ENCODE measurements at places on chromosomes 7 and 10.

DNA sequence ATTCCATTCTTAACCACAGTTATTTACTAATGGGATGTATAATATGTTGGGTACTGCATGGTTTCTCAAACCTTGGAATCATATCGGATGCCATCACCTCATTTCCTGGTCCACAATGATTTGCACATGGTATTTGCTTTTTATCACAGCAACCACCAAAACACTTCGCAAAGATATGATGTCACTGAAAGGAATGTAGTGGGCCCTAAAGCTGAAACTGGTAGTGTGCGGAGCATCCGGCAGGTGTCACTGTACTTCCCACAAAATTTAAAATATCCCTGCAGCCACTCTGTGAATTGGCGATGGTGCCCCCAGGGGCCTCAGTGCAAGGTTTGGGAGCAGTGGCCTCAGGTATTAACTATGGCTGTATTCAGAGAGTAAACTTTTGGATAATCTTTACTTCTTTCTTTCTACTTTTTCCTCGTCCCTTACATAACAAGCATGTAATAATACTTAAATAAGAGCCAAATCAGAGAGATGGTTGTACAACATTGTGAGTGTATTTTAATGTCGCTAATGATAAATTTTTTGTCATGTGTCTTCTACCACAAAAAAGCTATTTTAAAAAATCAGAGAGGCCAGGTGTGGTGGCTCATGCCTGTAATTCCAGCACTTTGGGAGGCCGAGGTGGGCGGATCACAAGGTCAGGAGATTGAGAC is 66.2 kb downstream of the FAM241B start:
- DNase-seq, result no peak

- DNase-seq, result no peak
Measured at GRCh38 chr10:35025916-35026315, 64.2 kb downstream of the CUL2 start.

DNA sequence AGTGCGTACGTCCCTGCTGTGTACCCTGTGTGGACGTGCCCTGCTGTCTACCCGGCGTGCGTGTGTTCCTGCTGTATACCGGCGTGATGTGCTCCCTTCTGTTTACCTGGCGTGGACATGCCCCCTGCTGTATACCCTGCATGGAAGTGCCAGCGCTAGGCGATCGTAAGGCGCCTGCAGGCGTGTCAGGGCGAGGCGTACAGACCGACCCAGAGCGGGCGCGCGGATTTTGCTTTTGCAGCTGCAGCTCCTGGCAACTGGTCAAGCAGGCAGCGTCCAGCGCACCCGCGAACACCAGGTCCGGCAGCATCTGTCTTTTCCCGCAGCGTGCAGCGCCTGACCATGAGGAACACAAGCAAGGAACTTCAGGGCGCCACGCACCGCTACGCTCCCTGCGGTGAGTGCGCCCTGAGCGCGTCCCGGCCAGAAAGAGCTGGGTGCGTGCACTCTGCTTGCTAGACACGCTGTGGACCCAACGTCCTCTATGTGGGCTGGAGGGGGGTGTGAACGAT is 680 bp downstream of the C7orf57 start:
- DNase-seq, result no peak

DNA sequence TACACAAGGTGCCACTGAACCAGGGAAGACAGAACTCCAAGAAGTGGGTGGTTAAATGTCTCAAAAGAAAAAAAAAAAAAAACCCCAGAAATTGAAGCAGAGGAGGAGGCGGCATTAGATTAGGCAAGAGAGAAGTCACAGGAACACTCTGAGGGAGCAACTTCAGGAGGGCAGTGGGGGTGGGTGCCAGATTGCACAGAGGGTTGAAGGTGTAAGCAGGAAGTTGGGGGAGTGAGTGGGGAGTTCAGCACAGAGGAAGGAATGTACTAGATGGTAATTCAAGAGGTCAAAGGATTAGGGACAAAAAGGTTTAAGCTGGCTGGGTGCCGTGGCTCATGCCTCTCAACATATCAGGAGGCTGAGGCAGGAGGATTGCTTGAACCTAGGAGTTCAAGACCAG is 110.0 kb upstream of the PDLIM1 start:
- no peak for DNase-seq

- DNase-seq, result no peak
Measured at GRCh38 chr7:155591055-155591775, 44.9 kb upstream of the CNPY1 start.

DNA sequence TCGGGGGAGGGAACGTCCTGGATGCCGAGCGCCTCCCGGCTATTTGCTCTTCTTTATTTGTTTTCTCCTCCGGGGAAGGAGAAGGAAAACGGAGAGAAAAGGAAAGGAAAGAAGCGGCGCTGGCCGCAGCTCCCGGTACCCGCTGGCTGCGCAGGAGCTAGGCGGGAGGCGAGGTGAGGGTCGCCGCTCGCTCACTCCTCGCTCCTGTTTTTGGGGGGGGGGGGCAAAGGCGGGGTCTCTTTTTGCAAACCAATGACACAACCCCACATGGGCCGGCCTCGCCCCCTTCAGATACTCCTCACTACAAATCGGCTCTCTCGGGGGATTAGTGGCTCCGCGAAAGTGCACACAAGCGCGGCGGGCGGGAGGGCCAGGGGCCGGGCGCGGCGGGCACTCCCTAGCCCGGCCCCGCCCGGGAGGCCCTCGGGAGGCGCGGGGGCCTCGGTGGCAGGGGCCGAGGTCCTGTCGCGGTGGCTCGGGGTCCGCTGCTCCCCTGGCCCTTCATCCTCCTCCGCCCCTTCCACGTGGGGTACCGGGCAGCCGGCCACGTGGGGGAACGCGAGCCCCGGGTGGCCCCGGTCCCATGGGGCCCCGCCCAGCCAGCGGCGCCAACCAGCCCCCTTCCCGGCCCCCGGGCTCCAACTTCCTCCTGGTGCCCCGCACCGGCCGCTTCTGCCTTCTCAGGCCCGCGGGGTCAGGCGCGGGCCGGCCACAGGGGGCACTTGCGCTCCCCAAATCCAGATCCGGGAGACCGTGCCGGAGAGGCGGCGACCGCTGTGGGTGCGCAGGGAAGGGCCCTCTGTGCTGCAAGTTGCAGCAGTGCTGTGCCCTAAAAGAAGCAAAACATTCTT is 718 bp upstream of the CTBP2 start:
- DNase-seq, result peak; percentile 69

- no peak for DNase-seq
Measured at GRCh38 chr10:104040862-104041789, 44.6 kb downstream of the COL17A1 start.

DNA sequence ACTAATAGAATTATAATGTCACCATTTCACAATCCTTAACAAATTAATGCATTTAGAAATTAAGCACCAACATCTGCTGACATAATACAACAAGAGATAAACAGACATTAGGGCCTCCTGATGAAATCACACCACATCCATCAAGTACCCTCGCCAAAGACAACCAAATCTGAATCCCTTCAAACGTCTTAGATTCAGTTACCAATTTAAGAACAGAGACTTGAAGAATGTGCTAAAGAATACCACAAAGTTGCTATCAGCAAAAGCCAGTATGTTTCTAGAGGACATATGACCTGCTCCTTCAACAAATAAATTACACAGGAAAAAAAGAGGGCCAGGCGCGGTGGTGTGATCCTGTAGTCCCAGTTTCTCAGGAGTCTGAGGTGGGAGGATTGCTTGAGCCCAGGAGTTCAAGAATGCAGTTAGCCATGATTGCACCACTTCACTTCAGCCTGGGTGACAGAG is 144.5 kb downstream of the REEP3 start:
- DNase-seq, result no peak

DNA sequence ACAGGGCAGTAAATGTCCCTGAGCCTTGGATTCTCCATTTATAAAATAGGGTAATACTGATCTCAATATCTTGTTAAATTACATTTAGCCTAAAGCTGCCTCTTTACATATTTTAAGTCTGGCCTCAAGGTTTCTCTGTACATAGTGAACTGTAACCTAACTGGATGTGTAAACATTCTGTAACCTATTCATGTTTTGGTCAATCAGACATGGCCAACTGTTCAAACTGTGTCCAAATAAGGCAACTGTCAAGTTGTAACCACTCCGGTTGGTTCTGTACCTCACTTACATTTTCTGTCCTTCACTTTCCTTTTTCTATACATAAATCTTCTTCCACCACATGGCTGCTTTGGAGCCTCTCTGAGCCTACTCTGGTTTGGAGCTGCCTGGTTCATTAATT is 107.1 kb upstream of the ITGB1 start:
- DNase-seq, result no peak

- DNase-seq, result no peak
Measured at GRCh38 chr7:103989785-103990767, 618 bp upstream of the RELN start.

DNA sequence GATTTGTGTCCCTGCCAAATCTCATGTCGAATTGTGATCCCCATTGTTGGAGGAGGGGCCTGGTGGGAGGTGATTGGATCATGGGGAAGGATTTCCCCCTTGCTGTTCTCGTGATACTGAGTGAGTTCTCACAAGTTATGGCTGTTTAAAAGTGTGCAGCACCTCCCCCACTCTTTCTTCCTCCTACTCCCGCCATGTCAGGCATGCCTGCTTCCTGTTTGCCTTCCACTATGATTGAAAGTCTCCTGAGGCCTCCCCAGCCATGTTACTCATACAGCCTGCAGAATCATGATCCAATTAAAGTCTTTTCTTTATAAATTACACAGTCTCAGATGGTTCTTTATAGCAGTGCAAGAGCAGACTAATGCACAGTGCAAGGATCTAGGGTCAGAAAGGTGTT is 75.4 kb downstream of the CALD1 start:
- DNase-seq, result no peak

- DNase-seq, result no peak
Measured at GRCh38 chr10:128722947-128723346, 596.7 kb upstream of the MKI67 start.

GRCh38 chr10:5895804-5896203 is 5.8 kb downstream of the FBH1 start:
- DNase-seq, result no peak

DNA sequence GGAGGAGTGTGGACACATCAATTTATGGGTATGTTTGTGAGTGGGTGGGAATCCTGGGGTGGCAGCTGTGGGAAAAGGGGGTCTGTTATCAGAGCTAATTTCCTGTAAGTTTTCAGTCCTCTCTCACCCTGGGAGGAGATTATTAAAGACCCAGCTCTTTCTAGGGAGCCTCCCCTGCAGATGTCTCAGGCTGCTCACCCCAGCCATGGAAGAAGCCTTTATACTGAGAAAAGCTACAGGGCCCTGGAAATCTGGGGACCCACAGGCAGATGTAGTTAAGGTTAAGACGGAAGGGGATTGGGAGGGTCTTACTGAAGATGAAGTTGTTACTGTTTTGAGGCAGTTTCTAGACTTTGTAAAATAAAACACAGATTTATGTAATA is 4.6 kb downstream of the ZNF680 start:
- no peak for DNase-seq

DNA sequence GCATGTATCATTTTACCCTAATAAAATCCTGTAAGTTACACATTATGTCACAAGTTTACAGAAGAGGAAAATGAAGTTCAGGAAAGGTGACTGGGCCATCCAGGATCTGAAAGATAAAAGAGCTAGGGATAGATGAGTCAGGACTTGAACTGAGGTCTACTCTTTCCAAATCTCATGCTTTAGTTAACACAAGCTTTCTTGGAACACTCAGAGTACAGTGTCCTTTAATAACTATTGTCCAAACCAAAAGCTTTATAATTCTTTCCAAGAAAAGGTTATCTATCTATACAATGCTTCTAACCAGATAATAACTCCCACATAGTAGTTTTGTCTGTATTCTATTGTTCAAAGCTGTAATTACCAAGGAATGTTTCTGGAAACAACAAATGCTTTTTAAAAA is 164.6 kb downstream of the LRRN3 start:
- DNase-seq, result no peak

- no peak for DNase-seq
Measured at GRCh38 chr7:149723082-149723767, 50.2 kb downstream of the ZNF467 start.

DNA sequence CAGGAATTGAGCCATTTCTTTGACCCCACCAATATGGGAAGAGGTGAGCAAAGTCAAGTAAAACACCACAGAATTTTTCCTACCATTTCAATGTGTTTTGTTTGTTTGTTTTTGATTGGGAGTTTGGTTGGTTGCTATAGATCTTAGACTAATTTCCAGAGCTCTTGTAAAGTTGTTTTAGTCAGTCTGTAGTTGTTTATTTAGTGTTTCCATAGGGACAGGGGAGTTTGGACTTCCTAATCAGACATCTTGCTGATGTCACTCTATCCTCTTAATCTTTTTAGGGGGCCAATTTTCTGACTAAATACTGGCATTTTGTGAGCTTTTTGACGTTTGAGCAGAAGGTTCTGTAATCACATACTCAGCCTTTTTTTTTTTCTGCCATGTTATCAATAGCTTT is 266.9 kb downstream of the ABCA13 start:
- no peak for DNase-seq

GRCh38 chr10:107548301-107548700 is 383.8 kb upstream of the SORCS1 start:
- no peak for DNase-seq

DNA sequence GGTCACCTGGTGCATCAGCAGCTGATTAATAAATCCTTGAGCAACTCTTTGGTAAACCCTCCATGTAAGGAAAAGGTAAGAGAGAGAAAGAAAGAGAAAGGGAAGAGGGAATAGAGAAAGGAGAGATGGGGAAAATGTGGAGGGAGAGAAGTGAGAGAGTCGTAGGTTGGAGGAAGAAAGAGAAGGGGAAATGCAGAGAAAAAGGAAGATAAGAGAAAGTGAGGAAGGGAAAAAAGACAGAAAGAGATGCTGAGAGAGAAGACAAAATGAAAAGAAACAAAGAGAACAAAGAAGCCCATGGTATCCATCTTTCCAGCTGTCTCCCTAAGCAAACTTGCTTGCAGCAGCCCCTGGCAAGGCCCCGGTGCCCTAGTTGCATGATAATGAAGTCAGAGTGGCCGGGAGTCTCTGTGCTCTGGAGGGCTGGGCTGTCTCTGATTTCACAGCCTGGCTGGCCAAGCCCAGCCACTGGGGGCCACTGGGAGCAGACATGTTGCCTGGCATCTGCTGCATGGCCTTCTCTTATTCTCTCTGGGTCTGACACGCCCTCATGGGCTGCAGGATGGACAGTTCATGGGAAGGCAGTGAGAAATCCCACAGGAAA is 48.4 kb downstream of the PRR15 start:
- DNase-seq, result peak; percentile 9

- no peak for DNase-seq
Measured at GRCh38 chr7:102813191-102814024, 64.6 kb downstream of the FAM185A start.

DNA sequence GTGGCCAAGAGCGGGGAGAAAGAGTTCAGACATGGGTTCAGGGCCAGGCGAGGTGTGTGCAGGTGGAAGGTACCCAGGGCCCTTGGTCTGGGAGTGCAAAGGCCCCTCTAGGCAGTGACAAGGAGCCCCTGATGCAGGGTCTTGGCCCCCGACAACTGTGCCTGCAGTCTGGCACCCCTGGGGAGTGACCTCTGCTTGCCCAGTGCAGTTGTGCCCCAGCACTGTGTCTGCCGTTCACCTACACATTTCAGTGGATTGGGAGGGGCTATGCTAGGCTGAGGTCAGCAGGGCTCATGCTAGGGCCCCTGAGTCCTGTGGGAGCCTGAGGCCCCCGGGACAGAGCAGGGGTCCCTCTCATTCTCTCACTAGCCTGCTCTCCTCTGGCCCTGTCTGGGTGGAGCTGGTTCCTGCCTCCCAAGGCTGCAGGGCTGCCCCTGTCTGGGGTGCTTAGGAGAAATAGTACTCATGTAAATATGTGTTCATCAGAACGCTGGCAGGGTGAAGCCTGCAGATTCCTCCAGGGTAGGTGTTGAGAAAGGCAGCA is 550.4 kb downstream of the TCERG1L start:
- DNase-seq, result no peak

- no peak for DNase-seq
Measured at GRCh38 chr10:64535131-64535867, 1014.1 kb downstream of the REEP3 start.

GRCh38 chr10:218798-219197 is 83.5 kb downstream of the ZMYND11 start:
- no peak for DNase-seq
